ENCODE measurements at places on chromosomes 11 and 22.

- DNase-seq: no peak
Observed at GRCh38 chr22:47084226-47084625, 321.8 kb downstream of the TBC1D22A start.

- DNase-seq: no peak
Observed at GRCh38 chr11:95716266-95716665, 73.3 kb downstream of the FAM76B start.

DNA sequence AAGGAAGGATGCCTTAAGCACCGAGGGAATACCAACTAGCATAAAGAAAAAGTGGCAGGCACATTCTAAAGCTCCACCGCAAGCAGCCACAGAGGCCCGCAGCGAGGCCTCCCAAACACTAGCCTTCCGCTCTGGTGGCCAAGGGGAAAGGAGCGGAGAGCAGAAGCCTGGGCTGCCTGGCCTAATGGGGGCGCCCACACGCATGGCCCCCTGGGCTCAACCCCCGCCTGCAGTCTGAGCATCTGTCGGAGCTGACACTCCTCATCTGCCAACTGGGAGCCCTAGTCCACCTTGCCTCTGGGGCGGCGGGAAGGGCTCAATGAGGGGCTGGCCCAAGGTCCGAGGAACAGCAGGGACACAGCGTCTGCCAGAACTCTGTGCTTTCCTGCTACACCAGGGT lies 50.1 kb upstream of the WNT11 start:
- DNase-seq: no peak

GRCh38 chr11:119460097-119460496 lies 37.1 kb upstream of the THY1 start:
- no peak for DNase-seq

DNA sequence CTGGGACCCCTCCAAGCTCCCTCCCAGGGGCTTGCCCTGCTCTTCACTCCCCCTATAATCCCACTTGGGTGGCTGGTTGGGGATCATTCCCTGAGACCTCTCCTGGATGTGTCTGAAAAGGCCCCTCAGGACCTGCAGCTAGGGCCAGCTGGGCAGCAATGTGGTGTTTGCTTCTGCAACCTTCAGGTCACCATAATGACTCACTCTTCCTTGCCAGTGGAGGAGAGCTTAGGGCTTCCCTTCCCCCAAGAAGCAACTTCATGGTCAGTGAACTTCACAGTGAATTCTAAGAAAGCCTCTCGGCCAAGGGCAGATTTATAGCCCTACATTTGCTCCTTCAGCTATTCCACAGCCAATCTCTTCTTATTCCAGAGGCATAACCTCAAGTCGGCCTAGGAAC lies 45.1 kb upstream of the TSPAN18 start:
- no peak for DNase-seq
